CD4-positive, alpha-beta T cell treated with Interleukin-15 for 1 hour (primary cell): ENCODE measurements at places on chromosomes 2 and 18.

GRCh38 chr18:22074282-22075070, 94.9 kb upstream of the GATA6 start:
- DNase-seq, result no peak

- no peak for DNase-seq
These were observed 50.7 kb downstream of the MYO7B start for GRCh38 chr2:127586136-127586535.

GRCh38 chr2:38997781-38998180, 108.1 kb downstream of the ARHGEF33 start:
- DNase-seq, result no peak

- DNase-seq, result no peak
These were observed 866 bp upstream of the SF3B6 start for GRCh38 chr2:24076849-24077534.
